ENCODE measurements at places on chromosomes 11 and 22. TPM values are rescaled to one million over a fixed set of nuclear protein-coding genes. Genes with fewer than 3 reads are reported as not detected.
A peak's percentile ranks its signal among the peaks of the same experiment; 100 is the strongest.

- DNase-seq = no peak
Observed at GRCh38 chr11:61887839-61888494, 3.4 kb downstream of the FADS3 start.

GRCh38 chr22:50581031-50581949 is 1.4 kb downstream of the CHKB start:
- peak; percentile 83 for DNase-seq

DNA sequence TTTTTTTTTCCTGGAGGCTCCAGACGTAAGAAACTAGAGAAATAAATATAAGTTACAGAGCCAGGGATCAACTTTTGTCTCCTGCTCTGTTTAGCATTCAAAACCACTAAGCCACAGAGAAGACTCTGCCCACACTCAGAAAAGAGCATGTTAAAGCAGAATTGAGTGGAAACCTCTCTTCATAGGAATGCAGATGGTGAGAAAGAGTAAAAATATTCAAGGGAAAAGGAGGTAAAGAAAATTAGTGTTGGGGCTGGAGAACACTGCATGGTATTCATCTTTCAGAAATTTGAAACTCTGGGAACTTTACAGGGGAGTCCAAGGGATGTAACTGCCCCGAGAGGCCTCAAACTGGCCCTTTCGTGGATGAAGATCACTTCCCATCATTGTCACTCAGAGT is 65.1 kb downstream of the CLMP start:
- no peak for DNase-seq

DNA sequence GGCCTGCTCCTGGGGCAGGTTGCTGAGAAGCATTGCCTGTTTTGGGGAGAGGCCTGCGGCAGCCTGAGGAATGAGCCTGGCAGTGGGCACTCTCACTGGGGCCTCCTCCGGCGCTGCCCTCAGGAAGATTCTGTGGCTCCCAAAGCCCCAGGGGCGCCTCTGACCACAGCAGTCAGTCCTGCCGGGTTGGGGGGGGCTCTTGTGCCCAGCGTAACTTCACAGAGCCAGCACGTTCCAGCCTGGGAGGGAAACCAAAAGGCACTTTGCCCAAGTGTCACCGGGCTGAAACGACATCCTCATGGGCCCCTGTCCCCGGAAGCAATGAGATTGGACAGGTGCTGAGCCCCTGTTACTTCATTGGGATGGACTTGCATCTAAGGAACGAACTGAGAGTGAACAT is 4.3 kb upstream of the LRP5 start:
- no peak for DNase-seq

DNA sequence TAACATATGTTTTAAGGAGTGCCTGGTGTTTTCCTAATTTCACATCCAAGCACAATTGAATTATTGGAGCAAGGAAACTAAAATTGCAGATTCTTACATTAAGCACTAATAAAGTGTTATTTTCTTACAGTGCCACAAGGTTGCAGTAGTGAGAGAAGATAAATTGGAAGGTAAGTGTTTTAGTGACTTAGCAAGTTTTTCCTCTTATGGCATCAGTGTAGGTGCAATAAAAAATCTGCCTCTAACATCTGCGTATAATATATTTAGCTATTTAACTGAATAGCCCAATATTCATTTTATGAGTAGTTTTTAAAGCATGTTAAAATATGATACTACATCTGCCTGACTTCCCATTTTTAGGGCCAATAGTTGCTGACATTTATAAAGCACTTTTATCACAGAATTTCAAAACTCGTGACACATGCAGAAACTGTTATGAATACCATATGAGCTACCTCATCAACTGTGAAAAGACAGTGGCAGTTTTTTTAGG is 19.0 kb downstream of the POLD3 start:
- no peak for DNase-seq

DNA sequence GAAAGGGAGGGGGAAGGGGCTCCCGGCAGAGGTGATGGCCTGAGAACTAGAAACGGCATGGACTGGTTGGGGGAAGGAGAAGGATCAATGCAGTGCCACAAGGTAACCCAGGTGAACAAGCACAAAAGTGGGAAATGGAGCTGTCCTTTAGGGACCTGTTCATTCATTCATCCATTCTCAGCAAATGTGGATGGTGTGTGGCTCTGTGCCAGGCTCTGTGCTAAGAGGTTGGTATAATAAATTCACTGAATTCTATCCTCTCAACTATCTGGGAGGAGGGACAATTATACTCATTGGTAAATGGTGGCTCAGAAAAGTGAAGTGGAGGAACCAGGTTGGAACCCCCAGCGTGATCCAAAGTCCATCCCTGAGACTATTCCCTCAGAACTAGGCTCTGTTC is 18.6 kb upstream of the ARAP1 start:
- DNase-seq = no peak

GRCh38 chr22:50246242-50247175 is 1.7 kb upstream of the TUBGCP6 start:
- DNase-seq = no peak

GRCh38 chr11:90845126-90845525 is 622.3 kb upstream of the CHORDC1 start:
- DNase-seq = no peak

DNA sequence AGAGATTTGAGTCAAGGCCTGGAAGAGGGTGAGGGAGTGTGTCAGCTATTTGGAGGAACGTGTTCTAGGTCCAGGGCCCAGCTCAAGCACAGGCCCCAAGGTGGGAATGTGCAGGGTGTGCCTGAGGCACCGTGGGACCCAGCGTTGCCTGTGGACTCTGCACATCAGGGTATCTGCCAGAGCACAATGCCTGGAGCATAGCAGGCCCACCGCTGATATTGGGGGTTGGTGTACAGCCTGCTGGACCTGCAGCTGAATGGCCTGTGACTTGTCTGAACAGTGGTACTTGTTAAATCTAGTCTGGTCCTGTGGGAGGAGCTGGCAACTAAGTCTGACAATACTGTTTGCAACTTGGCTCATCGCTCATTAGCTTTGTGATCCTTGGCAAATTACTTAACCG is 131.7 kb downstream of the GRIK4 start:
- peak; percentile 56 for DNase-seq

DNA sequence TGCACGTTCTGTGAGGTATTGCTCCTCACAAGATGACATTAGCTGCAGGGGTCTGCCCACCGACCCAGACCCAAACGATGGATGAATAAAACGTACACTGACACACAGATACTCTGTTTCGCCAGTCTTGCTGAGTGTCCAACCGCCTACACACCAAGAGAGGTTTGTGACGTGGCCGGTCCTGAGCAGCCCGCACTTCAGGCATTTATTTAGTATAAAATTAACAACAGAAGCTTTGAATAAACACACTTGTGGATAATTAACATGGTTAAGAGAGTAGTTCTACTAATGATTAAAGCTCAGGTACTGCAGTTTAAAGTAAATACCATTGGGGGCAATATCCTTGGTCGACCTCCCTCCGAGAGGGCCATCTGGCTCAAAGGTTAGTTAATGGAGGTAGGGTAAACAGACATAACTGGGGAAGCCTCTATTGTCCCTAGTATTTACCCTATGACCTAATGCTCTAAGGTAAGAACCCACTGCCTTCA is 75.7 kb downstream of the CCDC83 start:
- no peak for DNase-seq

DNA sequence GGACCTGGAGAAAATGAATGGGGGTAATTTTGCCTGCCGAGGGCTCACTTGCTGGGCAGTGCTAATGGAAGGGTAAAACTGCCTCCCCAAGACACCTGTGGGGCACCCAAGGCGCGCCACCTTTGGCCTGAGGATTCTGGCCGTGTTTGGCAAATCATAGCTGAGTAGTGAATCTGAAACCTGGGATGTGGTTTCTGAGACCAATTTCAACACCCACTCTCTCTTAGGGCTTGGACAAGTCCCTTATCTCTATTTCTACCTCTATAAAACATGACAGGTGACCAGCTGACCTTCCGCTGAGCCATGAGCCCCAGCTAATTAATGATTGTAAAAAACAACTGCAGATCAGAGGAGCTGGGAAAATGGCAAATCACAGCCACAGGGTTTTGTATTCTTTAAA is 1.5 kb upstream of the PACSIN3 start:
- no peak for DNase-seq

DNA sequence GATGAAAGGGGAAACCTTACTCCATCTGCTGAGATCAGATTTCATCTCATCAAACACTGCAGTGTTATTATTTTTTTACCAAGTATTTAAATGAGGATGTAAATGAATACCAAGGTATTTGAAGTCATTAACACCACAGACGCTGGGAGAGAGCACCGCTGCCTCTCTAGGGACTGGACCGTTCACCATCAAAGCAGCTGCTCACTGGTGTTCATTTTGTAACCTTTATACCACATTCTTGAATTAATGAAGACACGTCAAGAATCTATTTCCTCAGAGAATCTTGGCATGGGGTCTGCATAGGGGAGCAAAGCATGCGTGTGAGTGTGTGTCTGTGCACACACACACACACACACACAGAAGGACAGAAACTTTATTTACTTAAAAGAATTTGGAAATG is 15.6 kb downstream of the SIAE start:
- no peak for DNase-seq

DNA sequence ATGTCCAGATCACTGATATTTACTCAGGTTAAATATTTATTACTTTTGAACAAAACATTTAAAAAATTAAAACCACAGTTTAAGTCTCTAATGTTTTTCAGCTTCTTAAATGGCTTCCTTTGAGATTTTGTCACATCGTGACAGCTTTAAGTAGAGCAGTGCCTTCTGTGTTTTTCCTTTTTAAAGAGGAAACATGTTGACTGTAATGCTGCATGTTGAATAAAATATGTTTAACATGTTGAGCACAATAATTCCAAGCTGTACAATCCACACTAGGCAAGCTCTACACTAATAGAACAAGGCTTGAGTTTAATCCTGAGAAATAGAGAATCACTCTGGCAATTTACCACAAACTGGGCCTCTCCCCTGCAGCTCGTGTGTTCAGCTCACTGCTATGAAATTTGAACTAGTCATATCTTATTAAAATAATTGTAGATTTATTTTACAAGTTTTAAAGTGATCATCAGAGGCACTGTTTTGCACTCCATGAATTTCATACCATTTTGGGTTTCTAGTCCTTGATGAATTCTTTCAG is 368.3 kb downstream of the SOX6 start:
- no peak for DNase-seq

GRCh38 chr22:42300259-42301076 is 30.0 kb upstream of the TCF20 start:
- no peak for DNase-seq

SLC25A17 gene
- 15.8 TPM for total RNA-seq

DNA sequence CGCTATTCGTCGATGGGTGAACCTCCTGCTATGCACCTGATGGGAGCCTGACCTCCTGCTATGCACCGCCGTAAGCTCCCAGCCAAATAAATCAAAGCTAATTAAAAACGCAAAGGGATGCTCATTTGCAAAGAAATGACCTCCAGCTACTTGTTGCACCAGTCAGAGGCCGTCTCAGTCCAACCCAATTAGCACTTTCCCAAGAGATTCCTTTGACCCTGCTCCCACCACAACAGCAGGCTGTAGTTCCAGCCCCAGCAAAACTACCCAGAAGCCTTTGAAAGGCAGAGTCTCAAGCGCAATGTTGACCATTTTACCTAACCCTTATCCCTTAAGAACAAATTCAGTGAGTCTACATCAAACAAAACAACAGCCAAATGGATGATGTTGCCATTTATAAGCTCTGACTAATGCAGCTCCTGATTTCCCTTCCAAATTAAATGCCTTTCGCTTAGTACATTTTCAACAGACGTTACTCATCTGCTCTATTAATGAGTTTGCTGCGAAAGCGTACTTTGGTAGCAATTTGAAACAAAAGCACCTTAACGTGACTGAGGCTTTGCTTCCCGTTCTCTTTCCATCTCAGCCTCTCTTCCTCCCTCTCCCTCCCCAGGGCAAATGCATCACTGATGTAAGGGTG is 17.2 kb upstream of the BSX start:
- no peak for DNase-seq

GRCh38 chr22:35152316-35152715 is 86.4 kb downstream of the ISX start:
- peak; percentile 20 for DNase-seq

- no peak for DNase-seq
Observed at GRCh38 chr22:37940698-37941376, 12.6 kb downstream of the C22orf23 start.

DSCAML1 gene
- 5.6 TPM for total RNA-seq

GRCh38 chr11:91624021-91624420 is 600.6 kb upstream of the FAT3 start:
- DNase-seq = no peak

DNA sequence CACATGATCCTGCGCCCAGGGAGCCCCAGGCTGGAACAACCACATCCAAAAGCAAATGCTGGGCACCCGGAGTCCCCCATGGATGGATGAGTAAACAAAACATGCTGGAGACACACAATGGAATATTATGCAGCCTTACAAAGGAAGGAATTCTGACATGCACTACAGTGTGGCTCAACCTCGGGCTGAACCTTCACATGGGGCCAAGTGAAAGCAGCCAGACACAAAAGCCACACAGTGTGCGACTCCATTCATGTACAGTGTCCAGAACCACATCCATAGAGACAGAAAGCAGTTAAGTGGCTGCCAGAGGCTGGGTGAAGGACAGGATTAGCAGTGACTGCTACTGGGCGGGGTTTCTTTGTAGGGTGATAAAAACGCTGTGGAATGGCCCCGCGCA is 10.1 kb downstream of the POLR3H start:
- DNase-seq = no peak

- DNase-seq = peak; percentile 61
Observed at GRCh38 chr11:47398011-47398410, 10.4 kb upstream of the SLC39A13 start.

DNA sequence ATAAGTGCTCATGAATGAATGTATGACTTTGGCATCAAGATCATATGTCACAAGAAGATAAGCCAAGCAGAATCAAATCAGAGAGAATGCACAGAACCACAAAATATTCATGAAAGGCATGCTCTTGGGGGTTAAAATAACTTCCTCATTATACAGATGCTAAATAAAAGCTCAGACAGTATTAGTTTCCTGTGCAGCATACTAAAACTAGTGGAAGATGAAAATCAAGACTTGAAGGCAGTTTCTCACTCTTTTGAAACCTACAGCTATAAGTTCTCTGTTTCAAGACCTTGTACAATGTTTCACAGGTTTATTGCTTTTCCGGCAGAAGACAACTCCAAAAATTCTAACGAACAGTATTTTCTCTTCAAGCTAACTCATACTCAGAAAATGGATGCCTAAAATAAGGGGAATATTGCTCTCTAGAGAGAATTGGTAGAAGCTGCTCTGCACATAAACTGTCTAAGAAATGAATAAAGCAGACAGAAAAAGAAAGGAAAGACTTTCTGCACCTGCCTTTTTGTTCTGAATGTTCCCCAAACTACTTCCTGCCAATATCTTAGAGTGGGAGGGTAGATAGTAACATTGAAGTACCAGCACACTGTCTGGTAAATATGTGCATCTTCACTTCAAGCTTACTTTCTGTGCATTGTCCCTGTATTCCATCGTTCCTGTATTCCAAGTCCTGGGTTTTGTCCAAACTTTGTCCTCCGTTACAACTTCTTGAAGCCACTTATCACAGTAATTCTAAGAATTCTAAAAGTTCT is 639.4 kb upstream of the FAT3 start:
- DNase-seq = no peak

GRCh38 chr11:65112546-65113360 is 1.1 kb downstream of the TM7SF2 start:
- DNase-seq = peak; percentile 95

All from spleen (tissue), 13 donors.